ENCODE measurements at places on chromosomes 1 and 21.

DNA sequence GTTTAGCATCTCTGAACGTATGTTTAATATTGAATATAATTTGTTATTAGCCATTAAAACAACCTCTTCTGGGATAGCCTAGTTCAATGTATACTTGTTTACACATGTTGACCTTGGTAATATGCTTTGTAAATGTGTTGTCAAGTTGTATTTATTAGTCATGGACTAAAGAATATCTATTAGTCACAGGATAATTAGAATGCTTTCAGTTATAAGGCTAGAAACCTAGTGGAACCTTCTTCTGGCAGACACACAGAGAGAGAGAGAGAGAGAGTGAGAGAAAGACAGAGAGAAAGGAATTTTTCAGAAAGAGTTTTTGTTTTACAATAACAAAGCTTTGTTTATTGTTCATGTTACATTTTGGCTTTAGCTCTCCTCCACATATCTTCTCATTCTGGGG lies 181.1 kb upstream of the APP start:
- DNase-seq: no peak

DNA sequence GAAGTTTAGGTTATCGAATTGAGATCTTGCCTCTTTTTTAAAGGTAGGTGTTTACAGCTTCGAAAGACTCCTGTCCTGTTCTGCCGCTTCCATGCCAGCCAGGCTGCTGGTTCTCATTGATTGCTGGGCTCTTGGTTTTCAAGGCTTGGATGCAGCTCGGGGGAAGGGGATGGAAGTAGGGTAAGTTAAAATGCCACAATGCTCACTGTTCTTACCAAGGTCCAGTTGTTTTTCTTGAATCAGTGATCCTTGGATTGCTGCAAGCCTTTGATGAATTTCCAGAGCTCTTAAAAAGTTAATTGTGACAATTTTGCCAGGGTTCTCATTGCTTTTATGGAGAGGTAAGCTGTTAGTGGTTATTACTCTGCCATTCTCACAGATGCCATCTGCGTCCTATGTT lies 74.9 kb downstream of the PCBP3 start:
- DNase-seq: no peak

DNA sequence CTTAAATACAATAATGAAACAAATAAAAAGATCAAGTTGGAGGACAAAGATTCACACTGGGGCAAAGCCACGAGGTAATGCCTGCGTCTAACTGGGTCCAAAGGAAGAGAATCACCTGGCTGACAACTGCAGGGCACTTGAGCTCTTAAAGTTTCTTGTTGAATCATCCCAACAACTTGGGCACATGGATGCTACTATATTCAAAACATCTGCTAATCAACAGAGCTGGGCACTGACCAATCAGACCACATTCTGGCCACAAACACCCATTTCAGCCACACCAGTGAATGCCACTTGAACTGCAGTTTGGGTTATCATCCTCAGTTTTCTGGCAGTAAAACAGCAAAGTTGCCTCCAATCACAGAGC lies 51.0 kb downstream of the ABCA4 start:
- no peak for DNase-seq

DNA sequence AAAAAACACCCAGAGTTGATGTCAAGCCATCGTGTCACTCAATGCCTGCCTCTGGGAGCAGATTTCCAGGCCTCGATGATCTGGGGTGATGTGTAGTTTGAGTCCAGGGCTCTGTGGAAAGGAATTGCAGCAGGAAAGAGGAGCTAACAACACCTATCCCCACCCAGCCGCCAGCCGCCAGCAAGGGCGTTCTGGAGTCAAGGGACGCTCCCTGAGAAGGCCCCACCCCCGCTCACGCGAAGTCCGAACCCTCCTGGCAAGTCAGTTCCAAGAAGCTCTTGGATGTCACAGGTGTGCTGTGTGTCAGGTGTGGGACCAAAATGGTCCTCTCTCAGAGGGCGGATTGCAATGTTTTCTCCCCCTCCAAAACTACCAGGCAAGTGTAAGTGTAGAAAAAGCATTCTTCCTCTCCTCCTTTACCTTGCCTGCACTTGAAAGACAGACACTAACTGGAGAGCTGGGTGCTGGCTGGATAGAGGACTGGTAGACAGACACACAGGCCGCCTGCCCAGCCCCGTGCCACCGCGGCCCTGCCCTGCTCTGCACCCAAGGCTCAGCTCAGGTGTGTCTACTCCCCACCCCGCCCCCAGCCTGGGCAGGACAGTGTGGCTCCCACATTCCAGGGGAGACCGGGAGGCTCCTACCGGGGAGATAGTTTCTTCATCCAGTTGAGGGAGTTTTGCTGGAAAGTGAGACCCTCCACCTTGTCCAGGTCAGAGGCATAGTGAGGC lies 8.5 kb downstream of the AGT start:
- no peak for DNase-seq

GRCh38 chr1:167273027-167273800 lies 52.5 kb downstream of the POU2F1 start:
- DNase-seq: peak; percentile 47

DNA sequence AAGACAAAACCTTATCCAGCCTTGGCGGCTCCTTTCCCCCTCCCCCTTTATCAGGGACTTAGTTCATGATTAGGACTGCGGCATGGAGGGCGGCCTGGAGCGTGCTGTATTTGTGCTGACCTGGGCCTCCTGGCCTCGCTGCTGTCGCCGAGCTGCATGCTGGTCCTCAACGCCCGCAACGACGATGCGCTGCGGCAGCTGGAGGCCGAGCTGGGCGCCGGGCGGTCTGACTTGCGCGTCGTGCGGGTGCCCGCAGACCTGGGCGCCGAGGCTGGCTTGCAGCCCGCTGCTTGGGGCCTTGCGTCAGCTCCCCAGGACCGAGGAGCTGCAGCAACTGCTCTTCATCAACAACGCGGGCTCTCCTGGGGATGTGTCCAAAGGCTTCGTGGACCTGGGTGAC lies 70.9 kb downstream of the TM2D1 start:
- no peak for DNase-seq

DNA sequence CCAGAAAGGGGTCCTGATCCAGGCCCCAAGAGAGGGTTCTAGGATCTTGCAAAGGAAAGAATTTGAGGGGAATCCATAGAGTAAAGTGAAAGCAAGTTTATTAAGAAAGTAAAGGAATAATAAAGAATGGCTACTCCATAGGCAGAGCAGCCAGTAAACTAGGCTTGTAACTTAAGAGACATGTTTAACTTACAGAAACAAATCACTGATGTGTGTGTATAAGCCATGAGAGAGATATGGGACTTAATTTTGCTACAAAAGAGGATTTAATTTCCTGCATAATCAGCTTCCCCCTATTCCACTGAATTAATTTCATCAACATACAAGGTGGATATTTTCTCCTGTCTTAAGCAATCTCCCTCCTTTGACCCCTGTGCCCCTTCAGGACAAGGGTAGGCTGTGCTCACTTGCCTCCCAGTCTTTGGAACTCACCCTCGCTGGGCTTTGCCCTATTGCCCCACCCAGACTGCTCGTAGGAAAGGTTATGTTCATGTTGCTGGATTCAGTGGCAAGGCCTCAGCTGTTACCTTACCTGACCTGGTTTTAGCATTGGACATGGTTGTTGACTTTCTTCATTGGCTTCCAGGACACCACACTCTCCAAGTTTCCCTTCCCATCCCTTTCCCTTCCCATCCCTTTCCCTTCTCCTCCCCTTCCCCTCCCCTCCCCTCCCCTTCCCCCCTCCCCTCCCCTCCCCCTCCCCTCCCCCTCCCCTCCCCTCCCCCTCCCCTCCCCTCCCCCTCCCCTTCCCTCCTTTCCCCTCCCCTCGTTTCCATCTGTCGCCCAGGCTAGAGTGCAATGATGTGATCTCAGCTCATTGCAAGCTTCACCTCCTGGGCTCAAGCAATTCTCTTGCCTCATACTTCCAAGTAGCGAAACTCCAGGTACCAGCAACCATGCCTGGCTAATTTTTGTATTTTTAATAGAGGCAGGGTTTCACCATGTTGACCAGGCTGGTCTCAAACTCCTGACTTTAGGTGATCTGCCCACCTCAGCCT lies 44.6 kb downstream of the TBCE start:
- no peak for DNase-seq

DNA sequence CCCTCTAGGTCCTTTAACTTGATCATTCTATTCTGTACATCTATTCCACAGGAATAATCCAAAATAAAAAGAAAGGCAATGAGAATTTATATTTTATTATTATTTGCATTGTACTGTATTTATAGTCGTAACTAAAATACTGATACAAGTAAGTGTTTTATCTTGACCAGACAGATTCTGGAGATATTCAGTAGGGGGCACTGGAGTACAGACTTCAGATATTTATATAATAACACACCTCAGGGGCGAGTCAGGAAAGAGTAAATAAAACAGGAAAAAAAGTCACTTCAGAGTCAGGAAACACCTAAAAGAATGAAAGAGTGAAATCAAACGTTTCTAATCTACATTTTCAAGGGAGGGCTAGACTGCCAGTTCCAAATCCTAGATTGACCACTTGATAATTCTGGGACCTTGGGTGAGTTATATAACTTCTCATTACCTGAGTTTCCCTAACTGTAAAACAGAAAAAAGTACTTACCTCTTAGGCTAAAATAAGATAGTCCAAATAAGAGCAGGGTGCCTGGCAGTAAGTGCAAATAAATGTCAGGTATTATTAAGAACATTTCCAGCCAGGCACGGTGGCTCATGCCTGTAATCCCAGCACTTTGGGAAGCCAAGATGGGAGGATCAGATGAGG lies 31.1 kb upstream of the MTF1 start:
- DNase-seq: no peak

DNA sequence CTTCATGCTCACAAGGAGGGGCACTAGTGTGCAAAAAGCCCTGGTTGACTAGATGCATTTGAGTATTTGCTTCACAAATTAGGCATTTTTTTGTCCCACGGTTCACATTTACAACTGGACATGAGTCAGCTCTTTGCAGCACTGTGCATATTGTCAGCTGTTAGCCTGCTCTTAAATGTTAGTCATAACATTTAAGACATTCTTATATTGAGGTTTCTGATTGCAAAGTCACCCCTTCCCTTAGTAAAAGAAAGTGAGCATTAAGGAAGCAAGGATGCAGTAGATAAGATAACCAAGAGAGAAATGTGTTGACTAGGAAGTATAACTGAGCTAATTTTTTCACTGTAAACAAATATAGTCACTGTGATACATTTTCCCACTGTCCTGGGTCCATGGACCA lies 132.6 kb upstream of the CTTNBP2NL start:
- no peak for DNase-seq

DNA sequence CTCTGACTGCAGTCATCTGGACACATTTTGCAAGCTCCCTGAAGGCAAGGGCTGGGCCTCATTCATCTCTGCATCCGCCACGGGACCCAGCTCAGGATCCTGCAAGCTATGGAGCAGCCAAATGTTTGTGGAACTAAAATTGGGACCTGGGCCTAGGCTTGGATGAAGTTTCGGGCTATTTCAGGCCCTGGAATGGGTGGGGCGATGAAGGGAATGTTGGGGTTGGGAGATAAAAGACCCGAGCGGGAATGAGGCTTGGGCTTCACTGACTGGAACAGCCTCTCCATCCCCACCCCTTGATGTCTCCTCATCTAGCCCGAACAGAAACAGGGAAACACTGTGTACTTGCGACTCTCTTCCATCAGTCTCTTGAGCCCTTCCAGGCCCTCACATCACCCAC lies 7.3 kb upstream of the AHCYL1 start:
- DNase-seq: no peak

DNA sequence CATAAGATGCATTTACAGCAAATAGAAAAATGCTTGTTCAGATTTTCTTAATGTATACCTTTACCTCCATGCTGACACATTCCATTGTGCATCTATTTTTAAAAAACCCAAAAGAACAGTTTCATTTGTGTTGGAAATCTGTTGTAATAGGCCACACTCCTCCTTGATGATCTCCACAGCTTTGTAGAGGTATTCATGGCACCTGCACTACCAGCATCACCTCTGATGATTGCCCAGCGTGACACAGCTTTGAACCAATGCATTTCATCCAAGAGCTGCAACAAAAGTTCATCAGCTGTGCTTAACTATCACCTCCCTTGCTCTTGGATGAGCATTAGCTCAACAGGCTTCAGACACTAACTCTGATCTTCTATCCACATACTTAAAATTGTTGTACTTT lies 8.2 kb downstream of the DYNLT5 start:
- no peak for DNase-seq

GRCh38 chr1:229229137-229229720 lies 41.7 kb upstream of the RAB4A start:
- no peak for DNase-seq

DNA sequence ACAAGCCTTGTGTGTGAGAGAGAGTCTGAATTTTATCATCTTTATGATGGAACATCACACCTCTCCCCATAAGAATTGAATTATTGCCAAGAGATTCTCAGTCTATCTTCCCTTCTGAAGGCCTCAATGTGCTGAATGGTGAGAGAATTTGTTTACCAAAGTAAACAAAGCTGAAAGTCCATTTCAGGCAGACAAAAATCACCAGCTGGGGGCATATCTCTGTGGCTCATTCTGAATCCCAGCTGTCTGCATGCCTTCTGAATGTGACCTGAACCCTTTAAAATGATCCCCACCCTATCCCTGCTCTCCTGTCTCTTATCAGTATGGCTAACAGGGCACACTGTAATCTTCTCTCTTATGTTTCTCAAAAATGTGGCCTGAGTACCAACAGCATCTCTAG lies 99.1 kb upstream of the CAMK1G start:
- DNase-seq: no peak

- DNase-seq: no peak
These were observed 193.6 kb upstream of the KAZN start for GRCh38 chr1:14404862-14405301.

DNA sequence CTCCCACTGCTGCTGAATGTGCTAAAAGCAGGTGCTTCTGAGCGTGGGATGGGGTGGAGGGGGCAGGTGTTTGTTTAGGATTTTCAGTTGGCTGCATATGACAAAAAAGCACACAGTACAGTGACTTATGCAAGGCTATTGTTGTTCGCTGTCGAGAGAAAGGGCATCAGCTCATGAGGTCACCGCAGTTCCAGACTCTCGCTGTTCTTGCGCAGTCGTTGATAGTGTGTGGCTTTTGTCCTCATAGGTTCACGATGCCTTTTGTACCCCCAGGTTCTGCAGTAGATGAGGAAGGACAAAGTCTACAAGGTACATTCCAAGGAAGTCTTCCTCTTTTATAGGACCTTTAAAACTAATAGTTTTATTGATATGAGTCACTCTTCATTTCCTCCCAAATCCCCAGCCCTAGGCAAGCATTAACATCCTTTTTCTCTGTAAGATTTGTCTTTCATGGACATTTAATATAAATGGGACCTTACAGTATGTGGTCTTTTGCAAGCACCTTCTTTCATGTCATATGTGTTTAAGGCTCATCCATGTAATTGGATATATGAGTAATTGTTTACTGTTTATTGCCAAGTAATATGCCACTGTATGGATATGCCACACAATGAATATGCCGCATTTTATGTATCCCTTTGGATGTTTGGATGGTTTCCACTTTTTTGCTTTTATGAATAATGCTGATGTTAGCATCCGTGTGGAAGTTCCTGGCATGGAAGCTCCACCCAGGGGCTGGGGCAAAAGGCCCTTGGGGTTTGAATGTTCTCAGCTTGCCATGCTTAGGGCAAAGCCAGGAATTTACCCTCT lies 14.5 kb upstream of the NLRP3 start:
- DNase-seq: no peak

DNA sequence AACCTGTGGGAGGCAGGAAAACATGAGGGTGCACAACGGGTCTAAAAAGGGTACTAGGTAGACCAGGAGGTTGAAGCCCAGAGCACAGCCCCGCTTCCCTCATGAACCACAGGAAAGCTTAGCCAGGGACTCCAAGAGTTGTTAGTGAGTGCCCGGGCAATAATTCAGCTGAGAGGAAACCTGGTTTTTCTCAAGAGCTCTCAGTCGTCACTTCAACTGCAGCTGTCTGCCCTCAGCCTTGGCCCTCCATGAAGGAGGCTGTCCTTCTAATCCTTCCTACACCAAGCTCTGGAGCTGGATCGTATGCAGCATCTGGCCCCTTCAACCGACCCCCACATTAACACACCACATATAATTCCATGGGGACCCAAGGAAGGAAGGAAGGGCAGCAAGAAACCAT lies 77.0 kb upstream of the BACE2 start:
- no peak for DNase-seq

All from left hindlimb (tissue), 1 donor.